ENCODE measurements at places on chromosomes 7 and 10.

DNA sequence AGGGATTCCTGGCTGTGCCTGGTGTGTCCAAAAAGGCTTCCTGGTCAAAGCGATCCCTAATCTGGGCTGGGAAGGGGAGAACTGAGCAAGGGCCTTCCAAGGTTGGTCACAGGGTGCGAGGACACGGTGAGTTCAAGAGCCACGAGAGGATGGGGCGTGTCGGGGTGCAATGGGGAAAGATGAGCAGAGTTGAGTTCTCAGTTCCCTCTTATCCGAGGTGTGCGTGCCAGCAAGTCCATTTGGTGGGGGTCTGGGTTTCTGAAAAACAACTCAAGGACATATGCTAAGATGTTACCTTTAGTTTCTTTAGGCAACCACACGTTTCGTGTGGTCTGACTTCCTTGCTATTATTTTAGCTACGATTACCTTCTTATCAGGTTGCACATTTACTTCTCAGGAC, 1.3 kb downstream of the ZNF775 start:
- no peak for DNase-seq

- DNase-seq, result no peak
These were observed 49.0 kb downstream of the PRR15 start for GRCh38 chr7:29612596-29612995.

- DNase-seq, result no peak
These were observed 697.5 kb downstream of the INHBA start for GRCh38 chr7:41005374-41005901.

DNA sequence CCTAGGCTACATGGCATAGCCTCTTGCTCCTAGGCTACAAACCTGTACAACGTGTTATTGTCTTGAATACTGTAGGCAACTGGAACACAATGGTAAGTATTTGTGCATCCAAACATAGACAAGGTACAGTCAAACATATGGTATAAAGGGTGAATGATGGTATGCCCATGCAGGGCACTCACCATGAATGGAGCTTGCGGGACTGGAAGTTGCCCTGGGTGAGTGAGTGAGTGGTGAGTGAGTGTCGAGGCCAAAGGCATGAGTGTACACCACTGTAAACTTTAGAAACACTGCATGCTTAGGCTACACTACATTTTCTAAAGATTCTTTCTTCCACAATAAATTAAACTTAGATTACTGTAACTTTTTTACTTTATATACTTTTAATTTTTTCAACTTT, 165.7 kb downstream of the PARD3 start:
- no peak for DNase-seq

DNA sequence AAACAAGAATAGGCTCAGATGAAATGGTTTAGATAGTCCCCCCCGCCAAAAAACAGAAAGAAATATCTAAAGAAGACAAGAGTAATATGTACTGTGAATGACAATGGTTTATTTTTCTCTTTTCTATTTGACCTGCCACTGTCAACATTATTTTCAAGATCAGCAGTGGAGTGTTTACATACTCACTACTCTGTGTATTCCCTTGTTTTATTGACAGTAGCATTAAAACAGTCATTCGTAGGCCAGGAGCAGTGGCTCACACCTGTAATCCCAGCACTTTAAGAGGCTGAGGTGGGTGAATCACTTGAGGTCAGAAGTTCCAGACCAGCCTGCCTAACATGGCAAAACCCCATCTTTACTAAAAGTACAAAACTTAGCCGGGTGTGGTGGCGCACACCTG, 245.3 kb upstream of the SLC26A5 start:
- no peak for DNase-seq

- DNase-seq, result no peak
These were observed 25.8 kb upstream of the SH2B2 start for GRCh38 chr7:102260856-102261255.

Data from central memory CD8-positive, alpha-beta T cell (primary cell).